ENCODE measurements at places on chromosomes 7 and 10.

DNA sequence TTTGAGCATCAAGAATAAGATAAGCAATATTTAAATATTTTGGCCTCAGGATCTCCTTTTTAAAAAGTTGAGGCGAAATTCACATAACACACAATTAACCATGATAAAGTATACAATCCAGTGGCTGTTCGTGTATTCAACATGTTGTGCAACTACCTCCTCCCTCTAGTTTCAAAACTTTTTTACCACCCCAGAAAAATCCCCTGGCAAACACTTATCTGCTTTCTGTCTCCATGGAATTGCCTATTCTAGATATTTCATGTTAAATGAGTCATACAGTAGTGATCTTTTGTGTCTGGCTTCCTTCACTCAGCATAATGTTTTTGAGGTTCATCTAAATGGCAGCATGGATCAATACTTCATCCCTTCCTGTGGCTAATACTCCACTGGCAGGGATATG, 31.8 kb upstream of the IL15RA start:
- DNase-seq: no peak

- no peak for DNase-seq
Observed at GRCh38 chr7:6442114-6442513, 5.6 kb downstream of the DAGLB start.

GRCh38 chr7:107782374-107782773, 20.6 kb downstream of the SLC26A3 start:
- DNase-seq: no peak

GRCh38 chr10:10869592-10869991, 148.1 kb upstream of the CELF2 start:
- DNase-seq: no peak

GRCh38 chr7:98289333-98289875, 7.9 kb downstream of the BRI3 start:
- DNase-seq: no peak

GRCh38 chr10:124743191-124744101, 732 bp downstream of the FAM53B start:
- DNase-seq: no peak

DNA sequence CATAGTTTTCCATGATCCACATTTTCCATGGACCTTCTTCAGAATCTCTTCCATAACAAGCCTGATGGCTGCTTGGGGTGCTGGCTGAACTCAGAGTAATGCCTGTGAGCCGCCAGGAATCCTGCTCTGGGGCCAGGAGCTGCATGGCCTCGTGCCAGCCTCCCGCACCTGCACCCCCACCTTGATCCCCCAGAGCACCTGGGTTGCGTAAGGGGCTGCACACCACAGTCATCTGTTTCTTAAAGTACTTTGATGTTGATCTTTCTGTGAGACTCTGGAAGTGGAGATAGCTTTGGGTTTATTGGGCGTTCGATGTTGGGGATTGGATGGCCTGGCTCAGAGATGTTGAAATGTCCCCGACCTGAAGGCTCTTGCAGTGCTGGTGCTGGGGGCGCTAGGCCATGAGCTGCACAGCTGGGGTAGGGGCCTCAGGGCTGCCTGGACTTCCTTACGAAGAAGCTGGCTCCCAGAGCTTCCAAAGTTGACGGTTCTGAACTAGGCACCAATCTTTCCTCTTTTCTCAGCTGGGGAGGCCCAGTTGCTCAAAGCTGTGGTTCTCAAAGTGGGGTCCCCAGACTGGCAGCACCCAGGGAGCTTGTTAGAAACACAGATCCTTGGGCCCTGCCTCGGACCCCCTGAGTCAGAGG, 534.0 kb downstream of the DNAJB6 start:
- no peak for DNase-seq

DNA sequence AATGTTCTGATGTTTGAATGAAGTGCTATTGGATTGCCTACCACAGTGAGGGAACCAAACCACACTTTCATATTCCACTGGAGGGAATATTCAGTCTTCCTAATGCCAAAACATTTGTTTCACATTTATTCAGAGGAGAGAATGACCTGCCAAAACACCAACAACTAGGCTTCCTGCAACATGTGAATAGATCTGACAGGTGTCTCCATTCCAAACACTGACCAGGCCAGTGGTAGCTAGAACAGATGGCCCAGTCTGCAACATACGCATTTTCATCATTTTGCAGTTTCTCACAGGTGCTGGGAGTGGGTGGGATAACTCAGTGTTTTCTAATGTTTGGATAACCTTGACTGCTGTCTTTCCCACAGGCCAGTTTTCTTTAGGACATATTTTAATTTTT, 110.0 kb downstream of the RELN start:
- no peak for DNase-seq

GRCh38 chr7:93374345-93374940, 142.3 kb downstream of the VPS50 start:
- no peak for DNase-seq

DNA sequence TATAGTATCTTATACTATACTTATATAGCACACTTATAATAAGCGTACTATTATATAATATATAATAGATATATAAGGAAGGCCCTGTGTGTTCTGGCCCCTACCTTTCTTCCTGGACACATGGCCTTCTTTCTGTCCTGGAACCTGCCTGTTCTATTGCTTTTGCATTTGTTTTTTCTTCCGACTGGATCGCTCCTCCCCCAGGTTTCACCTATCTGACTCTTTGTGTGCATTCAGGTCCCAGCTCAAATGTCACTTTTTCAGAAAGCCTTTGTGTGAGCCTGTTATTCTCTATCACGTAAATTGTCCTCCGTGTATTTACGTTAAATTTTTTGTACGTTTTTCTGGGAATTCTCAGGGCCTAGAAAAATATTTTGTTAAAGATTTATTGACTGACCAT, 2.9 kb upstream of the TRIM8 start:
- DNase-seq: no peak

DNA sequence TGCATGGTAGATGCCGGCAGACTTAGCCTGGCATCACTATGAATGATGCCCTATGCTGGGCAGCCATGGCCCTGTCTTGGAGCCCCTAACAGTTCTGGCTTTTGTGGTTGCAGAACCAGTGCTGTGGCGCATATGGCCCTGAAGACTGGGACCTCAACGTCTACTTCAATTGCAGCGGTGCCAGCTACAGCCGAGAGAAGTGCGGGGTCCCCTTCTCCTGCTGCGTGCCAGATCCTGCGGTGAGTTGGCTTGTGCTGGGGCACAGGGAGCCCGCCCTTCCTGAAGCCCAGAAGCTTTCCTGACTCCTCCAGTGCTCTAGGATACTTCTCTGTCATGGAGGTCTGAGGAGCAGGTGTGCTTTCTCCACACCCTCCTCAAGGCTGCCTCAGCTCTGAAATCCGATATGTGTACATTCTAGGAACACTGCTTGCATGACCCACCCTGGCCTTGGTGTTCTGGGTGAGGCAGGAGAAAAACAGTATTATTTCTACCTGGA, 25.6 kb upstream of the SH2D4B start:
- no peak for DNase-seq

DNA sequence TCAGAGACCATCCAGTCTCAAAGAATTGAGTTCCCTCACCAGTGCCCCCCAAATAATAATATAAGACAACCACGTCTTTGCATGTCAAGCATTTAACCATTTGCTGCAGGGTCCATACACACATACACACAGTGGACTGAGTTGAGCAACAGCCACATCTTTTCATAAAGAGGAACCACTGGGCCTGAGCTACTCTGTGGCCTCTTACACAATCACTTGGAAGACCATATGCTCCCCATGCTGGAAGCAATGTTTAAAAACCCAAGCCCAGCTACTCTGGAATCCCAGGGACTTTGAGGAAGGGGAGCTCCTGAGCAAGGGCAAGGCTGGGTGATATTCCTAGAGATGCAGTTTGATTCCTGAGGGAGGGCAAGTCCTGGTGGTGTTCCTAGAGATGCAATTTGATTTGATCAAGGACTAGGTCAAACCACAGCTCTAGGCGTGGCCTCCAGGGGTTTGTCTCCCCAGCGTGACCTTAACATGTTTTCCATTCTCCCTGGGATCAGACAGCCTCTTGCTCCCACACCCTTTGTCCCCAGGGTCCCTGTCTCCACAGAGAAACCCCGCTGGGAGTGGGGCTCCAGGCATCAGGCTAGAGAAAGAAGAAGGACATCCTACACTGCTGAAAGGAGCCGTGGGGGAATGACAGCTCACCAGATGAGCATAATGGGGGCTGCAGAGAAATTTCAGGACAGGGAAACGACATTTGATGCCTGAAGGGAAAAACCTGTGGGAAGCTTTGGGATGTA, 376.2 kb upstream of the MGMT start:
- no peak for DNase-seq

GRCh38 chr7:45211066-45211465, 53.5 kb downstream of the RAMP3 start:
- DNase-seq: no peak

- DNase-seq: no peak
Observed at GRCh38 chr7:150803161-150803860, 2.7 kb downstream of the TMEM176A start.

DNA sequence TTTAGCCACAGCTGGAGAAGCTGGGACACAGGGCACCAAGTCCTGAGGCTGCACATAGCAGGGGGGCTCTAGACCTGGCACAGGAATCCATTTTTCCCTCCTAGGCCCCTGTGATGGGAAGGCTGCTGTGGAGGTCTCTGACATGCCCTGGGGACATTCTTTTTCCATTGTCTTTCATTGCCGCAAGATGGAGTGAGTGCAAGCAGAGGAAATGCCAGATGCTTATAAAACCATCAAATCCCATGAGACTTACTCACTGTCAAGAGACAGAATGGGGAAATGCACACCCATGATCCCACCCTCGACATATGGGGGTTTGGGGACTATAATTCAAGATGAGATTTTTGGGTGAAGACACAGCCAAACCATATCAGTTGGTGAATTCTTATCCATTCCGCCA, 94.7 kb upstream of the FERD3L start:
- no peak for DNase-seq

GRCh38 chr7:77242068-77242467, 42.4 kb upstream of the FGL2 start:
- no peak for DNase-seq

DNA sequence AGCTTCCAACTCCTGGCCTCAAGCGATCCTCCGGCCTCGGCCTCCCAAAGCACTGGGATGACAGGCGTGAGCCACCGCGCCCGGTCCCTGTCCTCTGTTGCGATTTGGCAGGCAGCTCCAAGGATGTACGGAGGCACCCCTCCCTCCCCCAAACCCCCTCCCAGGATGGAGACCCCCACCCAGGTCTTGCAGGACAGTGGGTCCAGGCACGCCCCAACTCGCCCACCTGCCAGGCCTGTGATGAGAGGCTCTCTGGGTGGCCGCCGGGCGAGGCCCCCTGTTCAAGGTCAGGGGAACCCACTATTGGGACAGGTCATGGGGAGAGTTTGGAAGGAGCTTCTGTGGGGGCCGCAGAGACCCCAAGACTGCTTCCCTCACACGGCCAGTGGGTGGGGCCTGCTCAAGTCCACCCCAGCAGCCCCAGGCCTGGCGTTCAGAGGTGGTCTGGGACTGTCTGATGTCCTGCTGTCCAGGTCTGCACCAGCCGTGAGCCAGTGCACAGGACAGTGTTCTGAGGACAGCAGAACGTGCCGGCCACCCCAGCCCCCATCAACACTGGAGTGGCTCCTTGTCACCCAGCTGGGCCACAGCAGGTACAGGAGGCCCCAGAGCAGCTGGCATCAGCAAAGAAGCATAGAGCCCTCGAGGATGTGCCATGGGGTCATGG, 2.5 kb downstream of the ADAP1 start:
- DNase-seq: no peak

Measured in effector CD4-positive, alpha-beta T cell (primary cell).